Panc1 (cell line): ENCODE measurements at places on chromosomes 2 and 18. TPM values are rescaled to one million over a fixed set of nuclear protein-coding genes. Genes with fewer than 3 reads are reported as not detected.

OTOF gene
- total RNA-seq, result 0.41 TPM

PRKCE gene
- total RNA-seq, result 14.0 TPM

SLC14A1 gene
- total RNA-seq, result 1.2 TPM

ALPI gene
- total RNA-seq, result not detected

IFIH1 gene
- total RNA-seq, result 15.4 TPM

C18orf32 gene
- total RNA-seq, result 38.0 TPM

GAL3ST2 gene
- total RNA-seq, result 1.6 TPM

TWSG1 gene
- total RNA-seq, result 54.1 TPM

ACMSD gene
- not detected for total RNA-seq

SERPINB4 gene
- total RNA-seq, result not detected

CRYBA2 gene
- total RNA-seq, result not detected

WNT6 gene
- 8.1 TPM for total RNA-seq

MALL gene
- total RNA-seq, result 159 TPM

CD207 gene
- not detected for total RNA-seq

VWC2L gene
- not detected for total RNA-seq

SLC4A5 gene
- total RNA-seq, result 1.2 TPM

MAB21L4 gene
- 0.21 TPM for total RNA-seq

SFXN5 gene
- total RNA-seq, result 27.8 TPM

OTX1 gene
- 4.2 TPM for total RNA-seq
